NCI-H345 (cell line): ENCODE measurements at places on chromosomes 12 and 14.

DNA sequence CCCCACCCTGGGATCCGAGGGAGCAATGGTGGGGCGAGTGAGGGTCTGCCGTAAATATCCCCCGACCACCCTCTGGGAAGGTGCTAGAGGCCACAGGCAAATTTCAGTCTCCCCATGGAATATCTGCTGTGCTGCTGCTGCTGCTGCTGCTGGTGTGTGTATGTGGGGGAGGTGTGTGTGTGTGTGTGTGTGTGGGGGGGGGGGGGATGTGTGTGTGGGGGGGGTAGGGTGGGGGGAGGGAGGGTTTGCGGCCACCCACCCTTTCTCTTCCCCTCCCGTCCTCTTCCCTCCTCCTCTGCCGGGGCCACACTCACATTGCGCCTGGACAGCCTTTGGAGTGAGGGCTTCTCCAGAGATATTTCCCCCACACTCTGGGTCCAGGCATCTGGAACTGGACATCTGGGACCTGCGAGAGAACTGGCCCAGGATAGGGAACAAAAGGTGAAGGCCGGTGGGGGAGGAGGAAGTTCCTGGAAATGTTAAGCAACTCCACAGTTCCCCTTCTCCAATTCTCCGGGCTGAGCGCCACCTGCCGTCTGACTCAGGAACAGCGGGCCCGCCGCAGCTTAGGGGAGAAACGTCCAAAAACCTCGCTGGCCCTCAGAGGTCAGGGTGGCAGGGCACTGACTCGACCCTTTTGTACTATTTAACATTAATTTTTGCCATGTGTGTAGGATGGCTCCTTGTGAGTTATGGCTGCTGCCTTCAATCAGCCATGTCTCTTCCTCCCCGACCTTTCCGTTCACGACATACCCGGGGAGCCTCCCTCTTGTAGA, at the start of gene C1RL:
TSS of gene C1RL (minus strand) at position 419 of the 776 bp plus-strand sequence. CDS start at position 385, 34 bp downstream.
- peak; percentile 66 for DNase-seq

GRCh38 chr12:120453977-120454376, 7.7 kb downstream of the GATC start:
- no peak for DNase-seq

DNA sequence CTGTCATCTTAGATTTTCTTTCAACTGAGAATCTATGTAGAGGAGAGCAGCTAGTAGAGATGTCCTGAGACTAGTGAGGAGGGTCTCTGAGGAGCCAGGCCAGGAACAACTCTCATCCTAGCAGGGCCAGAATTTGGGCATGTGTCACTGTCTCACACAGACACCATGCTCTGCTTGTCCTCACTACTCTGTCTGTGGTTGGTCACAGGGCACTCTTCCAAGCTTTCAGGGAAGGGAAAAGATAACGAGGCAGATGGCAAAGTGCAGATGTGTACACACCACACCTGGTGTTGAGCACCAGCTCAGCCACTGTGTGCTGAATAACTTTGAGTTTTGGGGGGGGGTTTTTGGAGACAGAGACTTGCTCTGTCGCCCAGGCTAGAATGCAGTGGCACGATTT, 2.5 kb downstream of the SSPN start:
- DNase-seq, result no peak

- no peak for DNase-seq
Observed at GRCh38 chr14:74921987-74922751, 891 bp downstream of the RPS6KL1 start.

DNA sequence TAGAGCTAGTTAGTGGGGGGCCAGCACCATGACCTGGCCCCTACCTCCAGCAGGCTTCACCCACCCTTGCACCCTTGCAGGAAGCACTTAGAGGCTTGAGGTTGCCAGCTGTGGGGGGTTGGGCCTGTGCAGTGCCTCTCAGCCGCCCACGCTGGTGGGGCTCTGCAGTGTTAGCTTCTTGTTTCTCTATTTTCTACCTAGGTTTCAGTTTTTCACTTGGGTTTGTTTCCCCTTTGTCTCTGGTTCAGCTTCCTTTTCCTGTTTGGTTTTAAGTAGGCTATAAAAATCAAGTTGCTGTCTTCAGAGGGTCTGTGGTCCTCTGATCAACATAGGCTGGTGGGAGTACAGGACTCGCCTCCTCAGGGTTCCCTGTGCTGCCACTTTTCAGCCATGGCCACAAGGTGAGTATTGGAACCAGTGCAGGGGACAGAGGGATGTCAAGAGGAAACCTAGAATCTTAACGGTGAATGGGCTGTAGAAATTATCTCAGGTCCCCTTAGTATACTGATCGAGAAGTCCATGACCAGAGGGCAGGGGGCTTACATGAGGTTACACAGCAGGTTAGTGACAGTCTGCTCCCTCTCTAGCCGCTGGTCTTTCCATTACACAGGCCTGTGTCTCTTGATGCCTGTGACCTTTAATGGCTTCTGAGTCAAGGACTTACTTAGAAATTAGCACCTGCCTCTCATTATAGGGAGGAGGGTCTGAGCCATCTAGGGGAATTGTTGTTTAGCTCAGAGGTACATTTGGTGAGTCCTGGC, at the start of gene EVL:
TSS of gene EVL (plus strand) at position 312 of the 761 bp plus-strand sequence. CDS start at position 391, 79 bp downstream.
- no peak for DNase-seq

DNA sequence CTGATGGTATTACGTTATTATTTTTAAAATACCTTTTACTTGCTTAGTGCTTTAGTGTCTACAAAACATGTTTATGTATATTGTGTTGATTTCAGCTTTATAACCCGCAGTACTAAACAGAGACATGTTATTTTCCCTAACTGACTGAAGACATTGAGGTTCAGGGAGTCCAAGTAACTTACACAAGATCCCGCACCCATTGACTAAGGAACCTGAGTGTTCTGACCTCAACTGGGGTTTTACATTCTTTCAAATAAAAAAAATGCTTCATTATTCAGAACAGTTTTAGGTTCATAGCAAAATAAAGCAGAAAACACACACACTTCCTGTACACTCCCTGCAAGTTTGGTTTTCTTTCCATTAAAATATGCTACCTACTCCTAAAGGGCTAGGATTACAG, 60.4 kb upstream of the METAP2 start:
- no peak for DNase-seq

- DNase-seq, result peak; percentile 69
Observed at GRCh38 chr14:105087308-105087962, 22.2 kb upstream of the GPR132 start.

- DNase-seq, result no peak
Observed at GRCh38 chr12:47237751-47238211, 158.0 kb upstream of the AMIGO2 start.

- no peak for DNase-seq
Observed at GRCh38 chr14:42428996-42429395, 822.3 kb downstream of the LRFN5 start.
